ENCODE measurements at places on chromosomes 7 and 10.

- no peak for DNase-seq
Measured at GRCh38 chr7:108246227-108246837, 116.2 kb upstream of the LAMB4 start.

DNA sequence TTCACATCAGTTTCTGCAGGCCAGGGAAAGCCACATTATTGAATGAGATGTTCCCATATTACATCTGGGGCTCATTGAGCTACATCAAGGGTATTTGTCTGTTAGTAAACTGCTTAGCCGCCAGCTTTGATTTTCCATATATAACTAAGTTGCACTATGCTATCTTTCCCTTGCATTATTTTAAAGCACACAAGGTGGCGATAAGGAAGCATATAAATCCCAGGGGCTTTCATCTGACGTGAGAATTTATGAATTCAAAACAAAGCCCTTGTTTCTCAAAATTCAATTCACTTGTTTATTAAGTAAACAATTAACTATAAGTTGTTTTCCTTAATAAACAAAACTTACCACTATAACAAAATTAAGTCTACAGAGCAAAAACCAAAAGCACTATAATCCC lies 334.1 kb upstream of the TPK1 start:
- peak; percentile 3 for DNase-seq

GRCh38 chr10:48604991-48605508 lies at the start of gene ARHGAP22:
ARHGAP22 (minus strand) TSS chr10:48605073; CDS start chr10:48604796, 277 bp downstream.
- no peak for DNase-seq

GRCh38 chr10:51400392-51401096 lies 298.9 kb downstream of the CSTF2T start:
- DNase-seq, result no peak

DNA sequence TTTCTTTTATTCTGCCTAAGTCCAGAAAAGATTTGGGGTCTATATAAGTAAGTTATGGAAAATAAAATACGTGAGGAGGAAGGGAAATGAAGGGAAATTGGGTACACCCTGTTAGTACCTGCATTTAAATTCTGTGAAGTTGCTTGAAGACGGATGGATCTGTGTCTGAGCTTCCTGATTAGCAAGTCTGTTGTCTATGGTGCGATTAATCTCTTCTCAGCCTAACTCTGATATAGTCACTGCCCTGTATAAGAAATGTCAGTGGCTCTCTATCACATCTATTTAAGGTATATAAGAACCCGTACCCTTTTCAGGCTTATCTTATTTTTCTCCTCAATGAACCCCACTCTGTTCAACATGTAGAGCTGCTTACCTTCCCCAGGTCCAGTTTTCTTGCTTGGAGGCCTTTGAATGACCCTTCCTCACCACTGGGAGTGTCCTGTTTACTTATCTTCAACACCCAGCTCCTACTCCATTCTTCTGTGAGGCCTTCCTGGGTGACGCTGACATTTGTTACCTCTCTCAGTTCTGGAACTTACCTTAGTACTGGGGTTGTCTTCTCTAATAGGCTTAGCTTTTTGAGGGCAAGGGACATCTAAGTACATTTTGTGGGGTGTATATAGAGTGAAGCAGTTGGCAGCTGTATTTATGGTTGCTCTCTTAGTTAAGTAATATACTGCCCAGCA lies 149.6 kb upstream of the PRPS1L1 start:
- DNase-seq, result no peak

DNA sequence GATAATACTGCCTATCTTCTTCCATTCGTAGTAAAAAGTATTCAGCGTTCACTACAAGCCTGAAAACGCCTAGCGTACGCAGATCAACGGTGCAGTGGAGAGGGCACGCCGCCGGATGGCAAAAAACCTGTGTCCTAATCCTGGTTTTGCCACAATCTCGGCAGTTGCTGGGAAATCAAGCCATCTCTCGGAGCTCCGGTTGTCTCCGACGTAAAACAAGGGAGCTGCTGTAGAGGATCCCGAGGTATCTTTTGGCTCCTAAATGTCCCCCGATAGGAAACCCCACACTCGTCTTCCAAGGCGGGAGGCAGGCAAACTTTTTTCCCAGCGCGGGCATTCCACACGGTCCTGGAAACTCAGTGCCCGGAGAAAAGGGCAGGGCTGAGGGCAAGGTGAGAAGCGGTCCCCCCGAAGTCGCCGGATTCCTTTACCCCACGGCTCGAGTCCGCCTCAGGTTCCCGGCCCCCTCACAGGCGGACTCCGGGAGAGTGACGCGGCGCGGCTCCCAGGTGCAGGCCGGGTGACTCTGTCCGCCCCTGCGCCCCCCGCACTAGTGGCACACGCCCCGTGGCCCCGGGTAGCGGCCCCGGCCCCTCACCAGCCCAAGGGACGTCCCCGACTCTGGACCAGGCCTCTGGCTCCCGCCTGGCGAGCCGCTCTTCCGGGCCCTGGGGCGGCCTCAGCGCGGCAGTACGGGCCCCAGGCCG lies 649 bp downstream of the IDE start:
- no peak for DNase-seq

DNA sequence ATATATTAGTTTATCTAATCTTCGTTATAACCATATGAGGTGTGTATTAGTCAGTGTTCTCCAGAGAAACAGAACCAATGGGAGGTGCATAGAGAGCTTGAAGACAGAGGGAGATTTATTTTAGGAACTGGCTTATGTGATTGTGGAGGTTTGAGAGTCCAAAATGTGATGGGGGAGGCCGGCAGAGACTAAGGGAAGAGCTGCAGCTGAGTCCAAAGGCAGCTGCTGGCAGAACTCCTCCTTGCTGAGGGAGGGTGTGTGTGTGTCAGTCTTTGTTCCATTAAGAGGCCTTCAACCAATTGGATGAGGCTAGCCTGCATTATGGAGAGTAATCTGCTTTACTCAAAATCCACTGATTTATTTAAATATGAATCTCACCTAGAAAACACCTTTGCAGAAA lies 165.1 kb downstream of the SH3PXD2A start:
- DNase-seq, result no peak

- DNase-seq, result no peak
Measured at GRCh38 chr10:105259201-105259600, 618.1 kb downstream of the SORCS3 start.

- DNase-seq, result no peak
Measured at GRCh38 chr10:59934701-59935100, 28.3 kb upstream of the CCDC6 start.

DNA sequence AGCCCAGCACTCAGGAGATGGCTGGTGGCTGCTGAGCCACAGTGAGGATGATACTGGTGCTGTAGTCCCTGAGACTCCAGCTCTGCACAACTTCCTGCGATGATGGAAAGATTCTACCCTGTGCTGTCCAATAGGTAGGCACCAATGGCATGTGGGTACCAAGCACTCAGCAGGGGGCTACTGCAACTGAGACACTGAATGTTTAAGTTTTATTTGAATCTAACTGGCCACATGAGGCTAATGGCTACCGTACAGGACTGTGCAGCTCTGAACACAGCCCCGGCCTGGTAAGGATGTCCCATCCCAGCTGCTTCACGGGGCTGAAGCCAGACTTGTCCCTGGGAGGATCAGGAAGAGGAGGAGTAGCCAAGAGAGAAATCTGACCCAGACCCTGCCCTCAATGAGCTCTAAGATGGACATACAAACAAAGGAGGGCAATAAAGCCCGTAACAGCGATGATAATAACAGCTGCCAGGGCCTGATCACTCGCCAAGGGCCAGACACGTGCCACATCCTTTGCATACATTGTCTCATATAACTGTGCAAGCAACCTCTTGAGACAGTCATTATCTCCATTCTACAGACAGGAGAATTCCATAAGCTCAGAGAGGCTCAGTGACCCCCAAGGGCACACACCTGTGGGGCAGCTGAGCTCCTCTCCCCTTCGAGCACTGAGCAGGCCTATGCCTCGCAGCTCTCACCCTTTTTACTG lies 3.8 kb downstream of the GPRIN2 start:
- DNase-seq, result no peak

GRCh38 chr7:155358066-155358947 lies 60.6 kb downstream of the INSIG1 start:
- no peak for DNase-seq

DNA sequence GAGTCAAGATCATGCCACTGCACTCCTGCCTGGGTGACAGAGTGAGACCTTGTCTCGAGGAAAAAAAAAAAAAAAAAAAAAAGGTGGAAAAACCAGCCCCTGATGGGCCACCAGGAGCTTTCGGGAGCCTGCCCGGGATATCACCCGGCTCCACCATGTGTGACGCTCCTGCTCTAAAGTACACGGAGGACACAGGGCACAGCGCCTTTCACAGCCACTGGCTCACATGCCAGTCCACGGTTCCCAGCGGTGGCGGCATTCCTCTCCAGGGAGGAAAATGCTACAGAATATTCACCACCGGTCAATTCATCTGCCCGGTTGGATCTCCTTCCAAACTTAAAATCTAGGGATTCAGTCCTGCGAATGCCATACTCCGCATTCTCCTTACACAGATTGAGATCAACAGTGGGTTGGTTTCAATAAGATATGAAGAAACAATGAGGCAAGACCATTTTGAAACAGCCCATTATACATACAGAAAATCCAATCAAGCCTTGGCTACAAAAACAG lies 81.2 kb downstream of the CTBP2 start:
- DNase-seq, result no peak

GRCh38 chr10:107831772-107832171 lies 667.3 kb upstream of the SORCS1 start:
- no peak for DNase-seq

DNA sequence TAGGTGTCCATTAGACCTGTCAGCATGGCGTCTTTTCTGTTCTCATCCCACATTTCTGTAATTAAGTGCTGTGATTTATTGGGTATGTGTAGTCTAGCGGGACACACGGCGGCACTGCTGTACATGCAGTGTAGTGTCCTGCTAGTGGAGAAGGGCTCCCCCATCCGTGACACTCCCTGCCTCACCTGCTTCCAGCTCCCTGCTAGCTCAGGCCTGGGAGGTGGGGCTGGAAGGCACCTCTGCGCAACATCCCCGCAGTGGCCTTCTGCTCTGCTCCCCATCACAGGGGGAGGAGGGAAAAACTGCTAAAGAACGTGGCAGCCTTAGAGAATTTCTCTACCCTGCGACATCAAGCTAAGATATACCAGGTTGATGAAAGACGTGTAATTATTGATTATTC lies 19.5 kb downstream of the SEPHS1 start:
- no peak for DNase-seq

DNA sequence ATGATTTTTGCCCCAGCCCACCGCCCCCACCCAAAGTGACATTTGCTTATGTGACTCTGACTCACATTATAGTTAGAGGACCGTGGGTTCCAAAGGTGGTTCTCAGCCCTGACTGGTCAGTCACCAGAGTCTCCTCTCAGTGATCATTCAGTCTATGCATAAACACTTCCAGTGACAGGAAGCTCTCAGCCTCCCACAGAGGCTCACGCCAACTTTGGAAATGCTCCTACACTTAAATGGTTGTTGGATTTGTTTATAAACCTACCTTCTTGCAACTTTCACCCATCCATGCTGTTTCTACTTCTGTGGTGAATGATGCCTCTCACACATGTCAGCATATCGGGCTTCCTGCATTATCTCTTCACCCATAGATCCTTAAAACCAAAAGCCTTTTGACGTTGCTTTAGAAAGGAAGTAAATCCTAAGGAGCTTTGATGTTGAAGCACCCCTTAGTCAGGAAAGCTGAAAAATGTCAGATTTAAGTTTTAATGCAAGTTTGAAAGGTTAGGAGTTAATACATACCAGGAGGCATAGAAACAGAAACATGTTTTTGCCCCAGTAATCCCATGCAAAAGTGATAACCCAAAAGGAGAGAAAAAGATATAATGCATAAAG lies 46.5 kb upstream of the FGL2 start:
- no peak for DNase-seq

DNA sequence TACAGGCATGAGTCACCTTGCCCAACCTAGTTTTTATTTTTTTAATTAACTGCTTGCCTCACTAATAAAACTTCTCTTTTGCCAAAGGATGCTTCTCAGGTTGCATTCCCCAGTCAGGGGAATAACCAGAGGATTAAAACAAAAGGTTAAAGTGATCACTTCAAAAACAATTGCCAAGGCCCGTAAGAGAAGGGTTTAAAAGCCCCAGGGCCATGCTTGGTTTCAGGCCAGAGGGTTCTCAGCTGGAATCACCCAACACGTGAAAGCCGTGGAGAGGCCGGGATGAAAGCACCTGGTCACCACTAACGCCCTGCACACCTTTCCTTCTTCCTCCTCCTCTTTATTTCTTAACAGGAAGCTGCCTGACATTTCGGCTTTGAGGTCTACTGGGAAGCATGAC lies 587.5 kb downstream of the PTPRN2 start:
- no peak for DNase-seq

DNA sequence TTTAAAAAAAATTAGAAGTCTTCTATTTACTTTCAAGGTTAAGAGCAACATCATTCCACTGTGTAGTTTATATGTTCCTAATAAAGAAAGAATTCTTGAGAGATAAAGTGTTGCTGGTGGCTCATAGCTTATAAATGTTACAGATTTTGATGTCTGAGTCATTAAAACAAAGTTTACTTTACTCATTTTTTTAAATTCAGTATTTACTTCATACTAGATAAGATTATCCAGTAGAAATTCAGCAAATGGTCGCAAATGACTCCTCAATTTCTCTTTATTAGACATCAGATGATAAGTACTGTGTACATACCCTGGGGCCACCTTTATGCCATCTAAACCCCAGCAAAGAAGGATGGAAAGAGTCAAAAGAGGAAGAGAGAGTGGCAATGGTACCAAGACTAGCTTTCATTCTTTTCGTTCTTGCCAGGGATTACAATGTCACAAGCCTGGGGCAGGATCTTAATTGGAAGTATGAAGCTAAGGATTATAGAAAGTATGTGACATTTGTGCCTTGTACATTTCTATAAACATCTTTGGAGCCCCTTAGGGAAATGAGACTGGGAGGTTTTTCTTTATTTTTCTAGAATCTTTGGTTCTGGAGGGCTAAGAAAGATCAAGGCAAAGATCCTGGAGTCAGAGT lies 206.1 kb downstream of the CHRM2 start:
- no peak for DNase-seq

- DNase-seq, result no peak
Measured at GRCh38 chr10:94760586-94761178, 1.8 kb upstream of the CYP2C19 start.

Measured in NCI-H1105 (cell line).